ENCODE measurements at places on chromosomes 6 and 20. TPM values are rescaled to one million over a fixed set of nuclear protein-coding genes. Genes with fewer than 3 reads are reported as not detected.

GRCh38 chr6:80457439-80457933, 351.0 kb downstream of the BCKDHB start:
- peak; percentile 27 for DNase-seq

DNA sequence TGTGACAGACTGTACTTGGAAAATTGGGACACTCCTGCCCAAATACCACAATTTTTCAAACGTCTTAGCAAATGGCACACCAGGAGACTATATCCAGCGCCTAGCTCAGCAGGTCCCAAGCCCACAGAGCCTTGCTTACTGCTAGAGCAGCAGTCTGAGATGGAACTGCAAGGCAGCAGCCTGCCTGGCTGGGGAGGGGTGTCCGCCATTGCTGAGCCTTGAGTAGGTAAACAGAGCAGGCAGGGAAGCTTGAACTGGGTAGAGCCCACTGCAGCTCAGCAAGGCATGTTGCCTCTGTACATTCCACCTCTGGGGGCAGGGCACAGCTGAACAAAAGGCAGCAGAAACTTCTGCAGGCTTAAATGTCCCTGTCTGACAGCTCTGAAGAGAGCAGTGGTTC, 1003.3 kb upstream of the MAP3K7 start:
- no peak for DNase-seq

GRCh38 chr6:11974089-11974488, 38.0 kb upstream of the HIVEP1 start:
- no peak for DNase-seq

DNA sequence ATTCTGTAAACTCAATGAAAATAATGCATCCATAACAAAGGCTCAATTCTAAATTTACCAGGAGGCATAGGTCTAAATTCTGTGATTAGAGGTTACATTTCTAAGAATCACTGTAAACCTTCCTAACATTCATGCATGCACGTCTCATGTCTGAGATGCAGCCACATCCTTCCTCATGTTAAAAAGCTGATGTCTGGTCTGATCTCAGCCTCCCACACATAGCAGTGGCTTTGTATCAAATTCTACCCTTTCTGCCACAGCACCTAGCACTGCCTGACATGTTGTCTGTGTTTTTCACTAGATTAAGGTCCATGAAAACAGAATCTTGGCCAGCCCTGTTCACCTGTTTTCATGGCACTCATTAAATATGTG, 171.1 kb downstream of the WDR27 start:
- DNase-seq = no peak

DNA sequence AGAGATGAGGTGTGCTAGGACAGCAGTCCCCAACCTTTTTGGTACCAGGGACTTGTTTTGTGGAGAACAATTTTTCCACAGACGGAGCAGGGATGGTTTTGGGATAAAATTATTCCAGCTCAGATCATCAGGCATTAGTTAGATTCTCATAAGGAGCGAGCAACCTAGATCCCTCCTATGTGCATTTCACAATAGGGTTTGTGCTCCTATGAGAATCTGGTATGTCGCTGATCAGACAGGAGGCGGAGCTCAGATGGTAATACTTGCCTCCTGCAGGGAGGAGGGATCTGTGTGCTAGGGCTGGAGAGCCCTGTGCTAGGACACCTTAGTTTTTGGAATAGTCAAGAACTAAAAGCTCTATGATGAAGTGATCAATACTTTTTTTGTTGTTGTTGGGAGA, 2.5 kb downstream of the SMIM13 start:
- DNase-seq = no peak

Gene HMGCLL1
- 0.53 TPM for total RNA-seq

Gene RIMS1
- 1.1 TPM for total RNA-seq

Measured in gastrocnemius medialis (tissue), 4 donors.